Left ventricle myocardium superior (tissue), 1 donor: ENCODE measurements at places on chromosomes 6 and 20.

GRCh38 chr6:79040083-79040482 is 38.0 kb downstream of the PHIP start:
- DNase-seq: no peak

- DNase-seq: no peak
Measured at GRCh38 chr6:150001295-150002008, 23.9 kb downstream of the RAET1L start.

GRCh38 chr6:29619578-29620160 is 13.3 kb downstream of the GABBR1 start:
- DNase-seq: no peak

- no peak for DNase-seq
Measured at GRCh38 chr6:84657486-84657885, 106.9 kb downstream of the TBX18 start.

DNA sequence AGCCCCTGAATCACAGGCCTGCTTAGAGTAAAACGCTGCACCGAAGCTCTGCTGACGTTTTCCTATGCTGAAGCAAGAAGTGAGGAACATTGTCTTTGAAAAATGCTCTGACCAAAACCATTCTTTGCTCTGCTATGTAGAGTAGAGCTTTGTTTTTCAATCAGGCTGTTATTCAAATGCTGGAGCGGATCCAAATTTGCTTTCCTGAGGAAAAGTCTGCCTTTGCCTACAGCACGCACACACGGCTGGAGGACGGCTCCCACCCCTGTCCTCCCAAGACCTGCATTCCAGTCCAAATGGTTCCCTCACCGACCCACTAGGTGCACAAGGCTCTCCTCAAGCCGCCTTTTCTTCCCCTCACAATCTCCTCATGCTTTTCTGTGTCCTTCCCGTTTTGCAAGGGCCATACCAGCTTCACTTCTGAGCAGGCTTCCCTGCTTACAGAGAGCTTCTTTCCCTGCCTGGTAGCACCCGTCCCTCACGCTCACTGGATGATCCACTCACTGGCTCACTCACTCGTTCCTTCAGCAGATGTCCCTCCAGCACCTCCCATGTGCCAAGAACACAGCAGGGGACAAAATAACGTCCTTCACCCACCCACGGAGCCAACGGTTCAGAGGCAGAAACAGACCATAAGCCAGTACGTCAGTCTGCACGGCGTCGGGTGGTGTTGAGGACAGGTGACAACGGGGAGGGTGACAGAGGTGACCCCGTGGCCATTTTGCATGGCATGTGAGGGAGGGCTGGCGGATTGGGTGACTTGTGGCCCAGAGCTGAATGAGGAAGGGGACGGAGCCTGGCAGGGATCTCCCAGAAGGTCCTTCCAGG is 137.9 kb upstream of the NEDD9 start:
- peak; percentile 41 for DNase-seq
